ENCODE measurements at places on chromosomes 6 and 20.

- no peak for DNase-seq
These were observed 58.5 kb upstream of the CEP85L start for GRCh38 chr6:118709859-118710350.

DNA sequence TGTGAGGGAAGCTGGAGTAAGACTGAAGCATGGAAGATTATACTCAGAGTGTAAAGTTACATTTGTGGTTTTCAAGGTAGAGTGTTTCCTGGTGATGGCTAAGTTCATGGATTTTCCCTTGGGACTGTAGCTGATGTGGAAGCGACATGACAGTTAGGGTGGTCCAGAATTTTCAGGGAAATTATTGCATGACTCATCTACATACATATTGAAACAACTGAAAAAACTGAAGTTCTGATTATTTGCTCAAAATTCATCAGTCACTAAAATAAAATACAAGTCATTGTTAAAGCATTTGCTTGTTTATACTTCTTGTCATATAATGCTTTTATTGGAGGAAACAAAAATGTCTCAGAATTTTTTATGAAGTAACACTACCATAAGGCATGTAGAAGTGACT, 700.0 kb downstream of the RFPL4B start:
- DNase-seq, result no peak

GRCh38 chr6:97443408-97444080, 160.5 kb upstream of the MMS22L start:
- no peak for DNase-seq

- DNase-seq, result peak; percentile 89
These were observed 29.9 kb upstream of the PLCB4 start for GRCh38 chr20:9038791-9039535.

- DNase-seq, result no peak
These were observed 58.2 kb downstream of the ZNF831 start for GRCh38 chr20:59221707-59222252.

DNA sequence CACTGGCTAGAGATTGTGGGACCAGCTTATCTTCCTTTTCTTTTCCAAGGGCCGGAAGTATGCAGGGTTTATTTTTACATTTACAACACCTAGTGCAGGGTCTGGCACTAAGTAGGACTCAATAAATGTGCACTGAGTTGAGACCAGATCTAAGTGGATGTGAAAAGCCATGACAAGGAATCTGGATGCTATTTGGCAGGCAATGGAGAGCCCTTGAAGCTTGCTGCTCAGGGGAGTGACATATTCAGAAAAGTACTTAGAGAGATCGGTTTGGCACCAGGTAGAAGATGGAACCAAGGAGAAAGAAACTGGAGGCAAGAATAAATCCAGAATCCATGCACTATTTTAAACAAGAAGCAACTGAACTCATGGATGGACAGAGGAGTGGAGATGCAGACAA, 815.8 kb downstream of the MAFB start:
- DNase-seq, result no peak

DNA sequence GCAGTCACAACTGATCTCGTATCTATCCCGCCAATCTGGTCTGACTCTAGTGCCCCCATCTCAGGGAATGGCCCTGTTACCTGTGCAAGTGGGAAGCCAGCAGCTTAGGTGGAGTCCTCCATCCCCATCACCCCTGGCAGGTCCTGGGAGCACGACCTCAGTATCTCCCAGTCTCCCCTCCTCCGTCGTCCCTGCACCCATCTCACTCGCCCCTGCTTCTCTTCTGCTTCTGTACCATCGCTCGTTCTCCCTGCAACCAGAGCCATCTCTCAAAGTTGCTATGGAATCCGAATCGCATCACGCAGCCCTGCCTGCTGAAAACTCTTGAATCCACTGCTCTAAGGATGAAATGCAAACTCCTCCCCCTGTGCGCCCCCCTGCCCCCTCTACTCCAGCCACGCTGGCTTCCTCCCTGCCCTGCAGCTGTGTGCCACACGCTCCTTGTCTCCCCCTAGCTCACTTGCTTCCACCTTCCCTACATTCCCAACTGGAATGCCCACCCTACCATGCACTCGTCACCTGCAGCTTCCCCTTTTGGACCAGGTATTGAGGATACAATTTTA, 64.0 kb upstream of the PTGIS start:
- DNase-seq, result no peak
